Activated T-helper 9 cell treated with anti-CD3 and anti-CD28 coated beads, Interleukin-2, amount 50 U/mL, for 16 hours (primary cell): ENCODE measurements at places on chromosomes 16 and 17.

DNA sequence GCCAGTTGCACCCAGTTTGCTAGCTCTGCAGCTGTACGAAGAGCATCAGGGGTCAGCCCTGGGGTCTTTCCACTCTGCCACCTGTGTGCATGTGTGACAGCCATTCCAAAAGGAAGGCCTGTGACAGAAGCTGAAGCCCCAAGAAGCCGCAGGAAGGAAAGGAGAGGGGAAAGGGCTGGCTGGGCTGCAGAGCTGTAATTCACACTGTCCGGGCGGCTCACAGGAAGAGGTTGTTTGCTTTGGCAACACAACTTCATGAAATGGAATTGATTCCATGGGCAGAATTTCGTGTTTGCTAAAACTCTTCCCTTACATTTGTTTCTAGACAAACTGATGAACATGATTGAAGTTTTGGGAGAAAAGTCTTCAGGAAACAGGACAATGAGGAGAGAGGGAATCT, 14.8 kb downstream of the TMEM204 start:
- no peak for DNase-seq

DNA sequence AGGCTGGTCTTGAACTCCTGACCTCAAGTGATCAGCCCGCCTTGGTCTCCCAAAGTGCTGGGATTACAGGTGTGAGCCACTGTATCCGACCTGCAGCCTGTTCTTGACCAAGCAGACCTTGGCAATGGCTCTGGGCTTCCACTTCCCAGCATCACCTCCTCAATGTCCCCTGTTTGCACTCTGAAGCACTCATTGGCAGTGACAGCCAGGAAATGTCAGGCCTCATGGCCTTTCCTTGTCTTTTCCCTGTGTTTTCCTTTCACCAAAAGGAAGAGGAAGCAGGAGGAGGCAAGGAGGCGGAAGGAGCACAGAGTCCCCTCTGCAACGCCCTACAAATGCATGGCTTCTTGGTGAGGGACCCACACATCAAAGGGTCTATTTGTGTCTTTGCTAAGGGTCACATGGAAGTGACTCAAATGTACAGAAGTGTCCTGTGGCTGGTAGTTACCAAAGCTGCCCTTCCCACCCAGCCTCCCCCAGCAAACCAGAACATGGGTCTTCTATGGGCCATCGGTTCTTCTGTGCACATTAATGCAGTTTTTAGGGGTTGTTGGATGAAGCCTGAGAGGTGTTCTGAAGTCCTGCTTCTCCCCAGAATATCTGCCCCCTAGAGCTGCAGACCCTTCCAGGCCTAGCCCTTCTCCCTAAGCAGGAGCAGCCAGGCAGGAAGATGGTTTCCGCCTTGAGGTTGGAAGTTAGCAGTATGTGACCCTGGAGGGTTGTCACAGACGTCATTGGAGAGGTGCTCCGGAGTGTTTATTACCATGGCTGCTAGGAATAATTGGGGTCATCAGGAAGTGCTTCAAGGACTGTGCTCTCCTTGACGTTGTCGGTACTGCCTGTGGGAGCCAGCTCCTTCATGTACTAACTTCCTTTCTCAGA, 60.8 kb downstream of the WIPI1 start:
- DNase-seq, result no peak

DNA sequence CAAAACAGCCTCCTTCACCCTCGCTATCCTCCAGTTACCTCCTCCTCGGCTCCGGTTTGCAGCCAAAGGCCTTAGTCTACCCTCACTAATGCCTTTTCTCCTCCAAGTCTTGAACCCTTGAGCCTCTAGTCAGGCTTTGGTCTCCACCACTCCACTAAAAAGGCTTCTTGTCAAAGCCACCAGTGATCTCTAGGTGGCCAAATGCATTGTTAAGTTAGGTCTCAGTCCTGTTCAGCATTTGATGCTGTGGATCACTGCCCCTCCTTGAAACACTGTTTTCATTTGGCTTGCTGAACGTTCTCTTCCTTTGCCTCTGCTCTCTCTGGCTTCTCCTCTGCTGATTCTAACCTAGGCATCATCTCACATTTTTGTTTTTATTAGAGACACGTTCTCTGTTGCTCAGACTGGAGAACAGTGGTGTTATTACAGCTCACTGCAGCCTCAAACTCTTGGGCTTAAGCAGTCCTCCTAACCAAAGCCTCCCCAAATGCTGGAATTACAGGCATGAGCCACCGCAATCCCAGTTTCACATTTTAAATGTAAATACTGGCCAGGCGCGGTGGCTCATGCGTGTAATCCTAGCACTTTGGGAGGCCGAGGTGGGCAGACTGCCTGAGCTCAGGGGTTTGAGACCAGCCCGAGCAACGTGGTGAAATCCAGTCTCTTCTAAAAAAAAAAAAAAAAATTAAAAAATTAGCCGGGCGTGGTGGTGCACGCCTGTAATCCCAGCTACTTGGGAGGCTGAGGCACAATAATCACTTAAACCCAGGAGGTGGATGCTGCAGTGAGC, 1.1 kb downstream of the SGF29 start:
- DNase-seq, result no peak

DNA sequence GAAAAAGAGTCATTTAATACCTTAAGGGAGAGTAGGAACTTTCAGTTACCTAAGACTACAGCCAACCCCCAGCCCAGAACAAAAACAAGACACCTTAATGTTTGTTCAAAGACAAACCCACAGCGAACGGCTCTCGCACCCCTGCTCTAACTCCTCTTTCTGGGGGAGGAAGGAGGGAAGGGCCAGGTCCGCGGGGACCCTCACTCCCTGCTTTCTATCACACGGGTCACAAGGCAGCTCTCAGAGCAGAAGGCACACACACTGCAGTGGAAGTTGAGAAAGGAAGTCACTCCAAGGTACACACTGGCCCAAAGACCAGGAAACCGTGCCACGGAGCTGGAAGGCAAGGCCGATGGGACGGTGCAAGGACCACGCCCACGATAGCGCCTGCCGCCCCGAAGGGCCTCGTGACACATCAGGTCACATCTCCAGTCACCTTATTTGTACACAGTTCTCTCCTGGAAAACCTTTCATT, 10.0 kb downstream of the LITAFD start:
- DNase-seq, result peak; percentile 26

- DNase-seq, result no peak
Observed at GRCh38 chr17:44794851-44795413, 35.2 kb downstream of the GJC1 start.

GRCh38 chr17:34851961-34852540, 109.2 kb downstream of the CCT6B start:
- DNase-seq, result no peak

- no peak for DNase-seq
Observed at GRCh38 chr17:28940142-28940541, 11.2 kb downstream of the PHF12 start.
